Endothelial cell (in vitro differentiated cells): ENCODE measurements at places on chromosomes 11 and 22. TPM values are rescaled to one million over a fixed set of nuclear protein-coding genes. Genes with fewer than 3 reads are reported as not detected.
A peak's percentile ranks its signal among the peaks of the same experiment; 100 is the strongest.

DNA sequence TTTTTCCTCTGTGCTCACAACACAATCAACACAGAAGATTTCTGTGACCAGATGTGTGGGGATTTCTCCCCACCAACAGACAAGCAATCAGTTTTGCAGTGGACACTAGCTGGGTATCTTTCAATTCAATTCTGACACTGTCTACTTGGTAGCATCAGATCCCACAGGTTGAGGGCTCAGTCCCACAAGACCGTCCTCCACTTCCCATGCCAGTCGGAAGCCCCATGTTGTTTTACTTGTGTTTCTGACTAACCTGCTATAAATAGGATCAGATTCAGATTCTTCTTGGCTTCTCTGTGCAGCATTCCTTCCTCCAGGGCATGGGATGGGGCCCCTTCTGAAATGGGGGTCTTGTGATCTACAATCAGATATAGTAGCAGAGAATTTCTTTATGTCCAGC, 19.6 kb downstream of the ACER3 start:
- no peak overlapping the region for H3K4me3 ChIP-seq
- no peaks in the 10 kb centered on the region for H3K36me3 ChIP-seq
- DNase-seq, result no peak

DNA sequence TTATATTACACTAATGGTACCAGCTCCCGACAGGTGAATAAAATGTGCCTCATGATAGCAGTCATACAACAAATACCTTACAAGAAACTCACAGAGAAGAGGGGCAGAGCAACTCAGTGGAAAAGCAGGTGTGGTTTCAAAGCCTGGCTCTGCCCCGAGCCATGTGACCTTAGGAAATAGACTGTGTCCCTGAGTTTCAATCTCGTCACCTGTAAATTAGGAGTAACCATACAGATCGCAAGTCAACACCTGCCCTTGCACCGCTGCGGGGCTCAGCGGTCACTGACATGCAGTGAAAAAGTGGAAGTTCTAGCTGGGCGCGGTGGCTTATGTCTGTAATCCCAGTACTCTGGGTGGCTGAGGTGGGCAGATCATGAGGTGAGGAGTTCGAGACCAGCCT, 11.9 kb upstream of the MRTFA start:
- peaks cover 21% of the 10 kb centered on the region for H3K4me1 ChIP-seq
- H3K27me3 ChIP-seq, result peaks cover 1% of the 10 kb centered on the region
- DNase-seq, result no peak
- H3K4me3 ChIP-seq, result peak overlapping the region; percentile 19
- H3K36me3 ChIP-seq, result no peaks in the 10 kb centered on the region

DNA sequence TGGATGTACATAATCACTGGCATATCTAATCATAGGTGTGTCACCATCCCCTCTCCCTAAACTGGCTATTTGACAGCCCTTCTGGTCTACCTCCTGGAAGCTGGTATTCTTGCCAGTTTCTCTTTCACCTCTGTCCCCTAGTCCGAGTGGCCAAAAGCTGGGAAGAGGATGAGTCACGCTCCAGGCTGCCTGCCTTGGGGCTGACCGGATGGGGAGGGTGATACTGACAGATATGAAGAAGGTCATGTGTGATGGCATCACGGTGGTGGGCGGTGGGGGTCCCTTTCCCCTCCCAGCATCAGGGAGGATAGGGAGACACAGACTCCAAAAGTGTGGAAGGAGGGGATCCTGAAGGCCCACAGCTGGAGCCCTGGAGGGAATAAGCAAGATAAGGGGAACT, 4.8 kb downstream of the OAF start:
- no peak for DNase-seq
- peaks cover 5% of the 10 kb centered on the region for H3K36me3 ChIP-seq
- H3K4me3 ChIP-seq, result no peak overlapping the region
- H3K4me1 ChIP-seq, result peaks cover 9% of the 10 kb centered on the region
- no peak overlapping the region for H3K27ac ChIP-seq
- H3K27me3 ChIP-seq, result peaks cover 19% of the 10 kb centered on the region

DNA sequence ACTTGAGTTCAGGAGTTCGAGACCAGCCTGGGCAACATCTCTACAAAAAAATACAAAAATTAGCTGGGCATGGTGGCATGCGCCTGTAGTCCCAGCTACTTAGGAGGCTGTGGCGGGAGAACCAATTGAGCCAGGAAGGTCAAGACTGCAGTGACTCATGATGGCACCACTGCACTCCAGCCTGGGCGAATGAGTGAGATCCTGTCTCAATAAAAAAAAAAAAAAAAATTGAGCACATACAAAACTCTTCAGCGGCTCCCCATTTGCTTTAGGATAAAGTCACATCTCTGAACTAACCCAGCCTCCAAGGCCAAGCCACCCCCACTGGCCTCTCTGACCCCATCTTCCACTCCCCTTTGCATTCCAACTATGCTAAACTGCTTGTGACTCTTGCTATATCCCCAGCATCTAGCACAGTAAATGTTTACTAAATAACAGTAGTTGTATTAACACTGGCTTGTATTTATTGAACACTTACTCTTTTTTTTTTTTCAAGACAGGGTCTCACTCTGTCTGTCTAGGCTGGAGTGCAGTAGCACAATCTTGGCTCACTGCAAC, 28.9 kb downstream of the CREB3L1 start:
- no peaks in the 10 kb centered on the region for H3K27me3 ChIP-seq
- no peaks in the 10 kb centered on the region for H3K4me1 ChIP-seq
- no peak overlapping the region for H3K27ac ChIP-seq
- no peak for DNase-seq

GRCh38 chr11:11948242-11948947, 60.0 kb downstream of the DKK3 start:
- no peak overlapping the region for H3K4me3 ChIP-seq
- peaks cover 11% of the 10 kb centered on the region for H3K36me3 ChIP-seq
- no peaks in the 10 kb centered on the region for H3K4me1 ChIP-seq
- DNase-seq, result no peak
- H3K27ac ChIP-seq, result no peak overlapping the region

DNA sequence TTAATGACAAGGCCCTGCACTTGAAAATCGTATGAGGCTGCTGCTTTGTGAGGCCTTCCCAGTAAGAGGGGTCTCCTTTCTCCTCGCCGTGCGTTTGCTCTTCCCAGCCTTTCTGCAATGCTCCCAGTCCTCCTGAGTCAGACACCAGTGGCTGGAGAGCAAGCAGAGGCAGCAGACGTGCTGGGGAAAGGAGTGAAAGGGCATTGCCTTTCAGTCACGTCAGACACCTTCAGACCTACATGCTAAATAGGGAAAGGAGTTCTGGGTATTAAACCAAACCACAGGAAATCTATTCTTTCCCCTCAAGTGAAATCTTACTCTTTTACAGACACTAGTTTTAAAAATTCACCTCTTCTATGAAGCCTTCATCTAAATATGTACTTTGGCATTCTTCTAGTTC, 274.8 kb downstream of the NTM start:
- no peak overlapping the region for H3K27ac ChIP-seq
- H3K36me3 ChIP-seq, result no peaks in the 10 kb centered on the region
- H3K4me1 ChIP-seq, result peaks cover 29% of the 10 kb centered on the region
- DNase-seq, result no peak

DNA sequence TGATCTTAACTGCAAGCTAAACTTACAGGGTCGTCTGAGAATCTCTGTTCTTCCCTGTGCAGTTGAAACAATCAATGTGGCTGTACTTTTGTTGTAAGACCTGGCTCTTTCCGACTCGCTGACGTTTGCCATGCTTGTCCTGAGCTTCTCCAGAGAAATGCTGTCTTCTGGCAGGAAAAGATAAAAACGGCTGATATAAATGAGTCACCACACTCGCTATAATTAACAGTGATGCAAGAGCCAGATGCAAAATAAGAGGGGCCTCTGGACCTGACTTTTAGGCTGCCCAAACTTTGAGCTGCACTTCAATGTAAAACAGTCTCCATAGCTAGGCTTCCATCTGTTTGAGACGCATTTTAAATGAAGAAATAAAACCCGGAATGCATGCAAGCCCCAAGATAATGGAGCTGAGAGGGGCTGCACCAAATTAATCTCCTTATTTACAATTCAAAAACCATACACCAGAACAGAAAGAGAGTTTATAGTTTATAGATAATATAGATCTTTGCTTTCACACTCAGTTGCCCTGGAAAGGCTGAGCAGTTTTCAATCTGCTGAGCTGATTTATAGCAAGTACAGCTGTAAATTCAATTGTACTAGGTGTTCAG, 48.5 kb downstream of the WT1 start:
- H3K27me3 ChIP-seq, result no peaks in the 10 kb centered on the region
- no peak overlapping the region for H3K27ac ChIP-seq
- peaks cover 9% of the 10 kb centered on the region for H3K4me1 ChIP-seq
- H3K36me3 ChIP-seq, result no peaks in the 10 kb centered on the region
- H3K4me3 ChIP-seq, result no peak overlapping the region

GRCh38 chr22:43633631-43634285, 178.3 kb downstream of the EFCAB6 start:
- H3K27ac ChIP-seq, result no peak overlapping the region
- peaks cover 10% of the 10 kb centered on the region for H3K27me3 ChIP-seq
- H3K36me3 ChIP-seq, result peaks cover 5% of the 10 kb centered on the region
- peaks cover 3% of the 10 kb centered on the region for H3K4me1 ChIP-seq
- no peak overlapping the region for H3K4me3 ChIP-seq

DNA sequence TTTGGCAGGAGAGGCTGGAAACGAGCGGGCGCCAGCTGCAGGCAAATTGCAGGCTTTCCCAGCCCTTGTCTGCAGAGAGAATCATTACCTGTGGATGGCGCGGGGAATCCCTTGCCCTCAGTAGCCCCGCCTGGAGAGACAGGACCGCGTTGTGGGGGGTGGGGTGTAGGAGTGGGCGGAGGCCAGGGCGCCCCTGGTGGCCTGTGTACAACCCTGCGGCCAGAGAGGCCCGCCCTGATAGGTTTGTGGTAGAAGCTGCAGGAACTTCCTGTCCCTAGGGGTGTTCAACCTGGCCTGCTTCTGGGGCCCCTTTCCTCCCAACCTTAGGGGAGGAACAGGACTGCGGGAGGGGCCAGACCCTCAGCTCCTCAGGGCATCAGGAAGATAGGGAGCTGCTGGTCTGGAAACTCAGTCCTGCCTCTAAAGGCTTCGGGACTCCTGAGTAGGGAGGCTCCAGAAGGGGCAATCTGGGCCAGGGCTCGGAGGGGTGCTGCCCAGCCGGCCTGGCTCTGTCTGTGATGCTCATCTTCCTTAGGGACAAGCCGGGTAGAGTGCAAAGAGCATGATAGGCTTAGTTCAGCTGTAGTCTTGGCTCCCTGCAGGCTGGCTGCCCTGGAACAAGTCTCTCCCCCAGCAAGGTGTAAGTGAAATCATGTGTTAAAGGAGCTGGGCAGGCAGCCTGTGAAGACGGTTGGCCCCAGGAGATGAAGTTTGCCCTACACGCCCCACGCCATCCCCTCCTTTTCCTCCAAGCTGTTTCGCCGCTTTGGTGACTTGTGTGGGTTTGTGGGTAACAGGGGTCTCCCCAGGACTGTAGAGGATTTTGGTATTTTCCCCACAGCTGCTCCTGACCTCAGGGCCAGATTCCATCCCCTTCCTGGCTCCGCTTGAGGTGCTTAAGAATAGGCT, 24.1 kb upstream of the SUSD2 start:
- peaks cover 10% of the 10 kb centered on the region for H3K27me3 ChIP-seq
- DNase-seq, result peak; percentile 86
- peaks cover 4% of the 10 kb centered on the region for H3K36me3 ChIP-seq
- peaks cover 20% of the 10 kb centered on the region for H3K4me1 ChIP-seq

DNA sequence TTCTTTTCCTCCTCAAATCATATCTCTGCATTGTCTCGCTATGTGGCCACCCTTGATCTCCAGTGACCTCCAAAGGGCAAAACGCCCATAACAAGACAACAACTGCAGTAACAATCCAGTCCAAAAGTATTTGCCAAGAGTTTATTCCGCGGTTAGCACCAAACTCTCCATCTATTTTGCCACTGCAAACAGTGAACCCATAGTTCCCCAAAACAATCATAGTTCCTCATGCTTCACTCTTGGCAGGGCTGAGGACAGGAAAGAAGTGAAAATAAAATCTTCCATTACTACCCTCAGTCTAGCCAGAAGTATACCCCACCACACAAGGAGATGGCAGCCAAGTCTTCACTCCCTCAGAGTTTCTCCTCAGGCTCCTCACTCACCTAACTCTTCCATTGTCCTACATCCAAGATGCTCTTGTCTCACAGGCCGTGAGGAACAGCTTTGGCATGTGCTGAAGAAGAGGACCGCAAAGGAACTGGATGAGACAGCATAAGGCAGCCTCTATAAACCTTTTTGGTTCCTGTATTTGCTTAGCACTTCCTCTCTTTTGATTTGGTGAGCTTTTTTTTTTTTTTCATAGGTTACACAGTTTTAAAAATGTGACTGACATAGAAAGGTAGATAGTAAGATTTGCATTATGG, at the start of gene LPXN:
TSS of gene LPXN (minus strand) at position 480 of the 644 bp plus-strand sequence. CDS start at position 396, 84 bp downstream.
- DNase-seq, result no peak
- peaks cover 20% of the 10 kb centered on the region for H3K27me3 ChIP-seq
- no peak within 1 kb of the TSS for H3K4me3 ChIP-seq

GRCh38 chr11:72119198-72119597, 6.7 kb upstream of the ANAPC15 start:
- peaks cover 6% of the 10 kb centered on the region for H3K27me3 ChIP-seq
- H3K4me3 ChIP-seq, result no peak overlapping the region
- H3K36me3 ChIP-seq, result peaks cover under 1% of the 10 kb centered on the region
- H3K4me1 ChIP-seq, result no peaks in the 10 kb centered on the region
- no peak for DNase-seq
- H3K27ac ChIP-seq, result no peak overlapping the region

GRCh38 chr22:44269117-44269498, 43.6 kb downstream of the SHISAL1 start:
- H3K27ac ChIP-seq, result no peak overlapping the region
- DNase-seq, result no peak
- no peak overlapping the region for H3K4me3 ChIP-seq
- peaks cover 2% of the 10 kb centered on the region for H3K36me3 ChIP-seq

- peak; percentile 85 for DNase-seq
- H3K4me3 ChIP-seq, result peak overlapping the region; percentile 63
- no peaks in the 10 kb centered on the region for H3K36me3 ChIP-seq
- H3K4me1 ChIP-seq, result peaks cover 20% of the 10 kb centered on the region
Measured at GRCh38 chr11:64356498-64357411, 2.2 kb upstream of the RPS6KA4 start.

DNA sequence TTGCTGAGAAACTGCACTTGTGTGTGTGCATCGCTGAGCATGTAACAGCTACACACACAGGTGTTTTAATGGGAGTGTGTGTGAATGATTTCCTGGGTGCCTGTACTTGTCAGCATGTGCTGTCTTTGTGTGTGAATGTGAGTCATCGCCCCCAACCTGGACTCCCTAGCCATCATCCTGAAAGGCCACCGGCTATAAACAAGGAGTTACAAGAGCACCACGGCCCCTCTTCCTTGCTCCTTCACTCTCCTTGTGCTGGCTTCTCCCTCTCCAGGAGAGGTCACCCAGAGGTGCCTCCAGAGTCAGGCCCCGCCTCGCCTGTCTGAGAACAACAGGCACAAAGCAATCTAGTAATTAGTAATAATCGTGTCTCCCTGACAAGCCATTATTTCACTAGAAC, 419.2 kb downstream of the BUD13 start:
- H3K27ac ChIP-seq, result no peak overlapping the region
- no peaks in the 10 kb centered on the region for H3K36me3 ChIP-seq
- H3K4me1 ChIP-seq, result peaks cover 19% of the 10 kb centered on the region
- peaks cover 6% of the 10 kb centered on the region for H3K27me3 ChIP-seq

Gene OR4C6
- not detected for total RNA-seq

Gene UCP3
- total RNA-seq, result 1.6 TPM

Gene PGA5
- total RNA-seq, result 1.2 TPM

Gene ARHGAP20
- 0.36 TPM for total RNA-seq

Gene GPR83
- total RNA-seq, result 0.31 TPM

Gene XKR3
- not detected for total RNA-seq

Gene KCNJ5
- 0.05 TPM for total RNA-seq

Gene SYNGR1
- 2.9 TPM for total RNA-seq

Gene PIH1D2
- 2.5 TPM for total RNA-seq

Gene TTC28
- 70.8 TPM for total RNA-seq

Gene SCGB1C1
- not detected for total RNA-seq

Gene CPT1B
- total RNA-seq, result 89.0 TPM

Gene CCDC73
- total RNA-seq, result not detected

Gene HTR3A
- not detected for total RNA-seq

Gene OR51E2
- total RNA-seq, result not detected
